ENCODE measurements at places on chromosomes 5 and 9.

- peak; percentile 56 for DNase-seq
Observed at GRCh38 chr9:136629879-136630661, 32.6 kb upstream of the EGFL7 start.

DNA sequence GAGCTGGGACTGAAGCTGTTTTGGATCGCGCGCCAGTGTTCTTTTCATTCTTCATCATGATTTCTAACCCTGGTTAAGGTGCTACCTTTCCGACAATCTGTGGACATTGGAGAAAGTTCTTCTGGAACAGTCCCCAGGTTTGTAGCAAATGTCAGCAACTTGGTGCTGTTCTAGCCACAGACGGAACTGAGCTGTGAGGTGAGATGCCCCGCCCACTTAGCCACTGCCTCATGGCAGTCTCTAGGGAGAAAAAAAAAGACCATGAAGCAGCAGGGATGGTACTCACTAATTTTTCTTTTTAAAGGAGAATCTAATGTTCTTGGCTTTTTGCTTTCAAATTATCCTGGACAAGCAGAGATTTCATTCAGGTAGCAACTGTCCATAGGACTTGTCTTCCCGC lies 72.1 kb upstream of the STK32A start:
- no peak for DNase-seq

GRCh38 chr9:128877852-128878251 lies 3.9 kb downstream of the KYAT1 start:
- DNase-seq = no peak

- DNase-seq = no peak
Observed at GRCh38 chr9:9352877-9353481, 1259.8 kb downstream of the PTPRD start.

DNA sequence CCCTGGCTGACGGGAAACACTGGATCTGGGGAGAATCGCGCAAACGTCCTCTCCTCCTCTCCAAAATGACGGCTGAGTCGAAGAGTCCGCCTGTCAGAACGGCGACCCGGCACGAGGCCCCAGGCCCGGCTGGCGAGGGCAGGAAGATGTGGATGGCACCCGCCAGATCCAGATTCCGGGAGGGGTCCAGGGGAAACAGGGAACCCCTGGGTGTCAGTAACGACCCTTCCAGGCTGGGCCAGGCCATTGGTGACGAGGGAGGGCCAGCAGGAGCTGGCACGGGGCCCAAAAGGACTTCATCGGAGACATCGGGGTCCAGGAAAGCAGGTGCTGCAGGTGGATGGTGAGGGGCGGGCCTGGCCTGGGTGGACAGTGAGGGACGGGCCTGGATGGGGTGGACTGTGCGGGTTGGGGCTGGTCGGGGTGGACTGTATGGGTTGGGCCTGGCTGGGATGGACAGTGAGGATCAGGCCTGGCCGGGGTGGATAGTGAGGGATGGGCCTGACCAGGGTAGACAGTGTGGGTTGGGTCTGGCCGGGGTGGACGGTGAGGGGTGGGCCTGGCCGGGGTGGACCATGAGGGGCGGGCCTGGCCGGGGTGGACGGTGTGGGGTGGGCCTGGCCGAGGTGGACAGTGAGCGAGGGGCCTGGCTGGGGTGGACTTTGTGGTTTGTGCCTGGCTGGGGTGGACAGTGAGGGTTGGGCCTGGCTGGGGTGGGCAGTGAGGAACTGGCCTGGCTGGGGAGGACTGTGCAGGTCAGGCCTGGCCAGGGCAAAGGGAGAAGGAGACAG lies 14.0 kb downstream of the SLC6A3 start:
- no peak for DNase-seq

DNA sequence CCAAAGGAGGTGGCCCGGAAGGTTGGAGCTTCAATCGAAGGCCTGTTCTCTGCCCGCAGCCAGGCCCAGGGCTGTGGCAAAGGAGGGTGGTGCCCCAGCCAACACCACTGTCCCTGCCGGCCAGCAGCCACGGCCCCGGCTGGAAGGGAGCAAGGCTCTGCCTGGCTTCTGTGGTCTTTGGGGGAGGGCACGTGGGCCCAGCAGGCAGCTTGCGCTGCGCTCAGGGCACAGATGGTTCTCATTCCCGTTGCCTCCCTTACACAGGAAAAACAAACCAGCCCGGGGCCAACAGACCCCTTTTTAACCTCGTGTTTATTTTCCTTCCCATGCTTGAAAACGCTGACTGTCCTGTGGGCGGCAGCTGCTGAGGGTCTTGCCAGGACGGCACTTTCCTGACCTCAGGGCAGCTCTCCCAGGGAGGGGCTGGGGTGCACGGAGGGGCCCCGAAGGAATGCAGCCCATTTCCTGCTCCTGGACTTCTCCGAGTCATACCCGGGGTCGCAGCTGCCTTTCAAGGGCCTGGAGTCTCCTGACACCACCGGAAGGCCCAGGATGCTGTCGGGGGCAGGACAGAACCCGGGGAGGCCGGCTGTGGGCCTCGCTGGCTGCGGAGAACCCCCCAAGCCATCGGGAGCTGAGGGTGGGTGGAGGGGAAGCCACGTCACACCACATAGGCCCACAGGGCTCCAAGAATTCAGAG lies 1.1 kb upstream of the GPSM1 start:
- no peak for DNase-seq

- no peak for DNase-seq
Observed at GRCh38 chr9:18555105-18555883, 81.3 kb downstream of the ADAMTSL1 start.

DNA sequence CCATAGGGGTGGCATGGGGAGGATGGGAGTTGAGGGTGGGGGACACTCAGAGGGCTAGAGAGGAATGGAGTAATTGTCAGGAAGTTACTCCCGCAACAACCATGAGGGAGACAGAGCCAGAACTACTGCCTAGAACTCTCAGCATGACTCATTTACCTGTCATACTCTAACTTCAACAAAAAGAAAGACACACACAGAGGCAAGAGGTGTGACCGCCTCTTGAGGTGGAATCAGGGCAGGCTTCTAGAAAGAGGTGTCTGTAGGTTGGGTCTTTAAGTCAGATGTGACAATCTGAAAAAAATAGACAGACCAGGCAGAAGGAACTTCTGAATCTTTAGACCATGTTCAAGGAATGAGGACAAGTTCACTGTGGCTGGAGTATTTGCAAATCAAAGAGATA lies 73.4 kb downstream of the GABBR2 start:
- DNase-seq = no peak

DNA sequence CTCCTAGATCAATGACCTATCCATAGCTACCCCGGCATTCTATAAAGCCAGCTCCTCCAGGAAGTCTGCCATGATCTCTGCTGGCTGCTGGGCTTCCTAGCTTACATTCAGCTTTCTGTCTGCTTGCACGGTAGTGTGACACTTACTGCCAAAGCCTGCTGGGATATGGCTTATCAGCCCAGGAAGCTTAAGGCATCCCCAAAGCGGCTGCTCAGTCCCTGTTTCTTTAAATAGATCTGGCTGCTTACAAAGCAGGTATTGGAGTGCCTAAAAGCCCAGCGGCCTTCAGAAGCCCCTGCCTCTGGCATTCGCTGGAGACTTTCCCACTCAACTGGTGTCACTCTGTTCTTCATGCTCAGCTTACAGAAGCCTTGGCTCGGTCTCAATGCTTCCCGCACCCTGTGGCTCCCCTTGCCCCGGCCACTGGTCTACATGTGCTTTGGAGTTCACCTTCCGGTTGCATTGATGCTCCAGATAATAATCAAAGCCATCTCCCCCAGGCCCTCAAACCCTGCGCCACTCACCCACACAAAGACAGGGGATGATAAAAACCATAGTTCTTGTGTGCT lies 31.3 kb upstream of the STRBP start:
- DNase-seq = no peak

DNA sequence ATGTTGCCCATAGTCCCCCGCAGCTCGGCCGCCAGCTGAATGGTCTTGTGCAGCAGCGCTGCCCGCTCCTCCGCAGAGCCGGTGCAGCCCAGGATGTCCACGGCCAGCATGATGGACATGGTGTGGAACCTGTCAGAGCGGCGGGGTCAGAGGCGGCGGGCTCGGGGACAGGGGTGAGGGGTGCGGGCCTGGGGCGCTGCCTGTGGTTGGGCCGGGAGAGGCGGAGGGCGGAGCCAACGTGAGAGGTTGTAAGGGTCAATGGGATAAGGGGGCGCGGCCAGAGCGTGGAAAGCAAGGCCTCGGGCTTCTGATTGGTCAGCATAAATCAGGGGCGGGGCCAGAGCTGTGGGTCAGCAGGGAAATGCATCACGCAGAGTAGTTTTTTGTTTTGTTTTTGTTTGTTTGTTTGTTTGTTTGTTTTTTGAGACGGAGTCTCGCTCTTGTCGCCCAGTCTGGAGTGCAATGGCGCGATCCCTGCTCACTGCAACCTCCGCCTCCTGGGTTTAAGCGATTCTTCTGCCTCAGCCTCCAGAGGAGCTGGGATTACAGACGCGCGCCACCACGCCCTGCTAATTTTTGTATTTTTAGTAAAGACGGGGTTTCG lies 6.8 kb upstream of the TOR2A start:
- DNase-seq = no peak
